ENCODE measurements at places on chromosomes 3 and 15.

DNA sequence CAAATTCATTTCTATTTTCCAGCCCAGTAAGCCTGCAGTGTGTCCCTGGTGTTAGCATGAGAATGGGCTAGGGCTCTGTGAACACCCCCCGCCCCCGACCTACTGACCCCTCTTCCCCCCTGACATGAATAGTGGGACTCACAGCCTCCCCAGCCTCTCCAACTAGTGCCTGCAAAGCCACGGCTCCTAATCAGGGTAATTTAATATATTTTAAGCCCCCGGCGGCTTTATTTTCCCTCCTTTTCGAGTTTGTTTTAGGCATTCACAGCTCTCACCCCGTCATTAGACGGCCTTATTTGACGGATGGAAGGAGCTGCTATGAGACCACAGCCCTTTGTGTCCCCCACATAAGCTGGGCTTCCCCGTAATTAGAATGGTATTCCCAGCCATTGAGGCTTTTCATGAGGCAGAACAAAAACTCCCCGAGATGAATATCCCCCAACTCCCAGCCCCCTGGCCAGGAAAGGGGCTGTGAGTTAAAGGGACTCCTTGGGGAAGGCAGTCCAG, 78.3 kb upstream of the POLG start:
- DNase-seq: no peak

DNA sequence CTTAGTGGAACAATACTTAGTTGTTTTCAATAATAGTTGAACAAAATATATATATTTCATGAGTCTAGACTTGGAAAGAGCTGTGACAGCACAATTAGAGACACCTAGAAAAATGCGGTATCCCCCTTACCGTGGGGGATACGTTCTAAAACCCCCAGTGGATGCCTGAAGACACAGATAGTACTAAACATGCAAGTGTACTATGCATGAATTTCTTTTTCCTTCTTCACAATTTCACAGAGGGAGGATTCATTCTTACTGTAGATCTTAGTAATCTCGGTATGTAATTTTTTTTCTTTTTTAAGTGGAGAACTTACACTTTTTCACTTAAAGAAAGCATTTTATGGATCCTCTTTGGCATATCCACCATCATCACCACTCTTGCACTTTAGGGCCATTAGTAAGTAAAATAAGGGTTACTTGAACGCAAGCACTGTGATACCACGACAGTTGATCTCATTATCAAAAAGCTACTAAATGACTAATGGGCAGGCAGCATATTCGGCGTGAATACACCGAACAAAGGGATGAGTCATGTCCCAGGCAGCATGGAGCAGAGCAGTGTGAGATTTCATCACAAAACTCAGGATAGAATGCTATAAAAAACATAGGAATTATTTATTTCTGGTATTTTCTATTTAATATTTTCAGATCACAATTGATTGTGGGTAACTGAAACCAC, 72.3 kb upstream of the ZNF280D start:
- no peak for DNase-seq

DNA sequence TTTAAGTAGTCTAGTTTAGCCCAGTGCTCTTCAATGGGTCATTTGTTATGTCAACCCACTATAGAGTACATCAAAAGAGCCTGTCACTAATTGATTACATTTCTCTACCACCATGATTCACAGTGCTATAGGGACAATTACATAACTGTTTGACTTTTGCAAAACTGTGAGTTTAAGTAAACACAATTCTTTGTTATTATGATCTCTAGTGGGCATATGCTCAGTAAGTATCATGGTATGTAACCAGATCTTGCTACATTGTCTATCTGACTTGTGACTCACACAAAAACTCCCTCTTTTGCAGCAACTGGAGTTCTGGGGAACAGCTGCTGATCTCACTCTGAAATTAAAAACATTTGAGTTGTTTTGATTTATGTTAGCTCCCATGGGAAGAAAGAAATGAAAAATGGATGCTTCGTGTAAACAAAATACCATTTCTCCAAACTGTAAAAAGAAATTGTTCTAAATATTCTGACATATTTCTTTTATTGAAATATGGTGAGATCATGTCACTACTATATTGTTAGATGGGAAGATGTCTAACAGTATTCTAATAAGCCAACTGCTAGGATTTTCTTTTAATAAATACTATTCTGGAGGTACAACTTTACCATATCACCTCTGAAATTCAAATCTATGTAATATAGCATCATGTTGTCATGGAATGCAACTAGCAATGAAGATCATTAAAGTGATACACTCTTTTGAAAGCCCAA, 470.4 kb downstream of the ROBO1 start:
- no peak for DNase-seq

DNA sequence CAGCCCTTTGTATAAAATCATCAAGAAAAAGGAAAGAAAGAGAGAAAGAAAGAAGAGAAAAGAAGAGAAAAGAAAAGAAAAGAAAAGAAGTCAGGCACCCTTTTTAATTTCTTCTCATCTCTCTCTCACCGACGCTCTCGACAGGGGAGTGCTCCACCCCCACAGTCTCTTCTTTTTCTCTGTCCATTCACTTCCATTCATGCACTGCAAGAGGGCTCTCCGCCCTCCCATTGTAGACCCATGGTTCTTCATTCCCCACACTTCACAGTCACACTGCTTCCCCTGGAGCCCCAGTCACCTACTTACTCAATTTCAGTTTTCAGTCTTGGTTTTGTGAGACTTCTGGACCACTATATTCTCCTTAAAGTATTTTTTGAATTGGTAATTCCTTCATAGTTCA, 254.7 kb downstream of the SOX2 start:
- no peak for DNase-seq

DNA sequence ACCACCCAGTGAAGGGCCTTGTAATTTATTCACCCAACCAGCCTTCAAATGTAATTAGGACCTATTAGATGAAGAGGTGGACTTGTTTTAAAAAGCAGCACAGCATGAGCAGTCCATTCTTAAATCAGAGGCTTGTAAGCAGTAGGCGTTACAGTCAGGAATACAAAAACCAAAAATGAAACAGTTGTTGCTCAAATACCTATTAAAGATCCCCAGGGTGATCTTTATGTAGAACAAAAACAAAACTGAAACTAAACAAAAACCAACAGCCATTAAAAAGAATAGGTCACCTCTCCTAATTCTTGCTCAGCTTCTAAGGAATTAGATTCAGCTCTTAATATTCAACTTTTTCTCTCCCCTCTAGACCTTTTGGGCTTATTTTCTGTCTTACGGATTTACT, 104.9 kb upstream of the ST8SIA2 start:
- no peak for DNase-seq
